NCI-H2081 (cell line): ENCODE measurements at places on chromosomes 5 and 9.

- DNase-seq, result no peak
Measured at GRCh38 chr5:179620293-179620692, 3.2 kb downstream of the HNRNPH1 start.

- DNase-seq, result no peak
Measured at GRCh38 chr9:95874989-95875304, 544 bp upstream of the ERCC6L2 start.

DNA sequence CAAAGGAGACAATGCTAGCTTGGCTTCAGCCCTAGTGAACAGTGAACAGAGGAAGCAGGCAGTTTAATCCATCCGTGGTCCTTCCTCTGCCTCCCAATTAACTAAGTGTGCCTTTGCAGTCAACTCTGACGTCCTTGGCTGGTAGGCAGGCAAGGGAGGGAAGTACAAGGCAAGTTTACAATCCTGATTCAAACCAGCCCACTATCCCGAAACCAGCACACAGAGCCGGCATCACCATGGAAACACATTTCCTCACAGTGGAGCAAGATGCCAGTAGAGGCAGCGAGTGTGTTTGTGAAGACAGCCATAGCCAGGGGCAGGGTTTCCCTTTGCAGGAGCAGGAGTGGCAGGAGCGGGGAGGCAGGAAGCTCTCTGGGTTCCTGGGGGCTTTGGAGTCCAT, 73.9 kb downstream of the GOLPH3 start:
- no peak for DNase-seq

- no peak for DNase-seq
Measured at GRCh38 chr9:107249665-107250285, 33.3 kb upstream of the RAD23B start.

GRCh38 chr9:137630126-137630525, 11.3 kb downstream of the EHMT1 start:
- DNase-seq, result no peak

DNA sequence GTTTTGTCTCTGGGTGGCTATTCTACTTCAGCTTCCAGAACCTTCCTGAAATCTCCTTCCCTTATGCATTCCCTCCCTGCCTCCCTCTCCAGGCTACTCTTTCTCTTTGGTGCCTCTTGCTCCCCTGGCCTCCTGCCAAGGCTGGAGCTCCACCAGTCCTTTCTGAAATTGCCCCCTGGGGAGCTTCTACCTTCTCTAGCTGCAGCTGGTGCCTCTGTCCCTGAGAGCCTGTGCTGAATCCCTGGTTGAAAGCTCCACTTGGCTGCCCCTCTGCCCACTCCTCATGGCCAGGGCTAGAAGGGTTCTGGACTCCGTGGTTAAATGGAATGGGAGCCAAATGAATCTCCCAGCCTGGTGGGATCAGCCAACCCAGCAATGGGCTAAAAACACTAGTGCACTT, 80.1 kb downstream of the COL15A1 start:
- peak; percentile 35 for DNase-seq

DNA sequence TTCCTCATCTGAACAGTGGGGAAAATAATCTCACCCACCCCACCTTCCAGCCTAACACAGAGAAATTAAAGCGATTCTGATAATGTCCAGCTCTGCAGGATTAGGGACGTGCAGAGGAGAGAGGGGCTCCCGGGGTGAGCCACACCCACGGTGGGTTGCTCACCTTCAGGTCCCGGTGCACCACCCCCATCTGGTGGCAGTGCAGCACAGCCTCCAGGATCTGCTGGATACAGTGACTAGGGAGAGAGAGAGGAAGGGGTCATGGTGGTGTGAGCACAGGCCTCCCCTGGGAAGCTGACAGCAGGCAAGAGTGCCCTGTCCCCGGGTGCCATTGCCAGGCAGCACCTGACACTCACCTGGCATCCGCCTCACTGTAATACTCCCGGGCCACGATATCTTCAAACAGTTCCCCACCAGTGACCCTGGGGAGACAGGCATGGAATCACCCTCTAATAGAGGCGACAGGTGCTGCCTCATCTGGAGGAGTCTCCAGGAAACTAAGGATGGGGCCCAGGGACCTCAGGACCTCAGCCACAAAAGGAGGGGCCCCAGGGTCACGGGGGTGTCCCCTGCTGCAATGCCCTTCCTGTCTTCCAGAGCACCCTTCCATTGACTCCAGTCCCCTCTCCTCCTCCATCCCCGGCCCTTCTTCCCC, 33.0 kb downstream of the CAMK2A start:
- DNase-seq, result no peak

- DNase-seq, result no peak
Measured at GRCh38 chr5:88880201-88880600, 2.8 kb downstream of the MEF2C start.

- DNase-seq, result no peak
Measured at GRCh38 chr9:128886211-128886891, 4.4 kb downstream of the LRRC8A start.

GRCh38 chr9:3955305-3955687, 344.6 kb downstream of the GLIS3 start:
- DNase-seq, result no peak

GRCh38 chr5:148739524-148739923, 85.2 kb upstream of the HTR4 start:
- DNase-seq, result no peak

- DNase-seq, result no peak
Measured at GRCh38 chr9:136055715-136056545, 39.2 kb downstream of the NACC2 start.

- DNase-seq, result no peak
Measured at GRCh38 chr9:76598981-76599380, 140.0 kb downstream of the GCNT1 start.

- DNase-seq, result no peak
Measured at GRCh38 chr5:142219146-142219545, 105.7 kb downstream of the SPRY4 start.

DNA sequence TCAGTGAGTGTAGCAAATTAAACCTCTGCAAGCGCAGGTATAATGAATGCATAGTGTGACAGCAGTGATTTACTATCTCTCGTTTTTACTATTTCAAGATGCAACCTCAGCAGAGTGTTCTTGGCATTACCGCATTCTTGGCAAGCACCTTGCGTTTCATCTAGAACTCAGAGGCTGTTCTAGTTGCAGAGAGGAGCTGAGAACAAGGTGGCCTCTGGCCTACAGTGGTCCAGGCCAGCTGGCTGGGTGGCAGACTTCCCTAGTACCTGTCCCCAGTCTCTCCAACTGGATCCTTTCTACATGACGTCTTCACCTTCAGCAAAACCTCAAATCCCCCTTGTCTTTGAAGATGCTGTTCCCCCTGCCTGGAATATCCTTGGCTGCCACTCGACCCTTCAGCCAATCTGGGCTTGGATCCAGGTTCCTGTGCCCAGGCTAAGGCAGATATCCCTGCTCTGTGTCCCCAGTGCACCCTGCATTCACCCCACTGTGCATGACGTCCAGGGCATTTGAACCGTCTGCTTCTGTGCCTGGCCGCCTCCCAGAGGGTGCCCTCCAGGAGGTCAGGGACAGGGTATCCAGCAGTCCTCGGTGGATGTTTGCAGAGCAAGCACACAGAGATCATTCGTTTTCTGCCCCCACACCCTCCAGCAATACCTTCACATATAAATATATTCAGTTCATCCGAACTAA, 120.4 kb upstream of the CPEB4 start:
- DNase-seq, result no peak

DNA sequence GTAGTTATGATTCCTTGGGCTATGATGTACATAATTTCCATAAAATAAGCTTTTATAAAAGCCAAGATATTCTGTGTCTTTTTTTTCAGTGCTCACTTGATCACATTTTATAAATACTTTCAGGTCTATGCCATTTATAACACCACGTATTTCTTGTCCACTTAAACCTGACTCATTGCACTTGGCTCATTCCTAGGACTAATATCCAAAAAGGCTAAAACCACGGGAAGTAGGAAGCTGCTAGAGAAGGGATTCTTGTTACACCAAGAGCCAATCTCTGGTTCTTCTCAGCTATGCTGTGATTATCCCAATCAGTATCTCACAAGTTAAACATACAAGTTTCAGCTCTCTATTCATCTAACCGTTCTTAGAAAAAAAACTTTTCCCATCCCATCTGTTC, 80.4 kb upstream of the CDH6 start:
- no peak for DNase-seq

- DNase-seq, result no peak
Measured at GRCh38 chr5:27962198-27962597, 923.8 kb upstream of the CDH9 start.

- DNase-seq, result no peak
Measured at GRCh38 chr5:108620516-108620915, 127.2 kb upstream of the FER start.

GRCh38 chr5:172569861-172570558, 71.1 kb upstream of the NEURL1B start:
- DNase-seq, result no peak

GRCh38 chr9:116178481-116179211, 25.1 kb downstream of the PAPPA start:
- DNase-seq, result no peak

DNA sequence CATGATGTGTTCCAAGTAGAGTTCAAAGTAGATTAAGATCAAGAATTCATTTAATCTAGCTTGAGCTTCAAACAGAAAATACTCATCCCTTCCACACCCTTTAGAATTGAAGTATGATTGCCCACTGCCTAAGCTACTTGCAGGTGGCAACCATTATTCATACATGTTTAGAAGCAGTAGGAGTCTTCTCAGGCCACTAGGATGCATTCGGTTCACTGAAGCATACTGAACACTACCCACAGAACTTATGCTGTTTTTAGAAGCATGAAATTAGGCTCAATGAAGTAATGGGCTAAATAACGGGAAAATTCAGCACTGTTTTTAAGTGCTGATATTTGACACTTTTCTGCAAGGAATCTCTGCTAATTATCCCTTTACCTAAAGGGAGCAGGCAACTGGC, 263.4 kb downstream of the DEPDC1B start:
- DNase-seq, result no peak

GRCh38 chr9:29475471-29475870, 1902.2 kb upstream of the C9orf72 start:
- DNase-seq, result no peak

DNA sequence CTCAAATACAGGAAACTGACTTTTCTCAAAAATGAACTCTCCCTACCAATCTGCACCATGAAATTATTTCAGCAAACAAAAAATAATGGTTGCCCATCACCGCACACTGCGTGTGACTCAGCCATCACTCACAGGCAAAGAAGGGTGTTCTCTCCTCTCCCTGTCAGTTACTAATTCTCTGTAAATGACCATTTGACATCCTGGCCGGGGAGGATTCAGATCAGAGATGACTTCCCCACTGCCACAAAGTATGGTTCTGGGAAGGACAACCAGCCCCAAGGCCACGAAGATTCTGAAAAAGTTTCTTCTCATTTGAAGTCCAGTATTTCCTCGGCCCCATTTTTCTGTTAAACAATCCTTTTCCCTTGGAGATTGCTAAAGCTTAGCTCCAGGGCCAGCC, 199.4 kb downstream of the AUH start:
- no peak for DNase-seq

- no peak for DNase-seq
Measured at GRCh38 chr9:131605770-131606590, 60.7 kb downstream of the PRRT1B start.

GRCh38 chr9:34206561-34206960, 27.7 kb downstream of the UBAP1 start:
- DNase-seq, result no peak

GRCh38 chr5:133273661-133274596, 222.1 kb downstream of the HSPA4 start:
- no peak for DNase-seq

DNA sequence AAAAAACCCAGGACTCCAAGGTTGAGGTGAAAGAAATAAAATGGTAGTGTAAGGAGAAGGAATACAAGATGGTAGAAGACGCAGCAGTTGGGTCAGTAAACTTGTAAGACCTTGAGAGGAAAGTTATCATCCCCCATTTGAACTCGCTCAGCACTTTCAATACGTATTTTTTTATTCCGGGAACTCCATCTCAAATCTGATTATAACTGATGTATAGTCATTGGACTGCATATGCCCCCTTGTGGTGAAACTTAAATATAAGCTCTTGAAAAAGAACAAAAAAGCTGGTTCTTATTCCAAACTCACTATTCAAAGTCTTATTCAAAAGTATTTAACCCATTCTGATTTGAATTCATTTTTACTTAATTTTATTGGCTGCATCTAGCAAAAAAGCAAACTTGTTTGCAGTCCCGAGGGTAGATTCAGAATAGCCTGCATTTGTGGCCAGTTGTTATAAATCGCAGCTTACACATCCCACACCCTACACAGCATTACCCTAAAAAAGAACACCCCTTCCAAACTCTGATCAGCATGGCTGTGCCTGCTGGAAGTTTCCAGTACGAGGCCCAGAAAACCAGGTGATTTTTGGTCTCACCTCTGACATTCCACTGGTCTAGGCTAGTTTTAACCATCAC, 118.0 kb downstream of the ESM1 start:
- DNase-seq, result peak; percentile 37

- no peak for DNase-seq
Measured at GRCh38 chr5:38453921-38454320, 102.5 kb downstream of the LIFR start.

- DNase-seq, result no peak
Measured at GRCh38 chr9:108664309-108665255, 191.2 kb downstream of the ACTL7B start.

DNA sequence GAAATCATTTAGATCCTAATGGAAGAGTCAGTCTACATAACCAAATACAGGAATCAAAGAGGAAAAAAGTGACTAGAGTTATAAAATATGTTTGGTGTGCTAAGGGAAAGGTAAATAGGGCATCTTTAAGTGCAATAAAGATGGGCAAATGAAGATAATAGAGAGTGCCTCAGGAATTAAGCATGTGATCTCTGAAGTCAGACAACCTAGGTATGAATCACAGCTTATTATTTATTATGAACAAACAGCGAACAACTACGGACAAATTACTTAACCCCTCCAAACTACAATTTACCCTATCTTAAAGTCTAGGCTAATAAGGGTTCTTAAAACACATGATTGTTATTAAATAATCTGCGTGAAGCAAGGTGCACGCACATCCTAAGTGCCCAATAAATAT, 910.2 kb upstream of the DMAC1 start:
- no peak for DNase-seq

- no peak for DNase-seq
Measured at GRCh38 chr9:33880211-33881089, 63.5 kb downstream of the UBE2R2 start.

- peak; percentile 36 for DNase-seq
Measured at GRCh38 chr9:4665357-4665756, 923 bp downstream of the SPATA6L start.

DNA sequence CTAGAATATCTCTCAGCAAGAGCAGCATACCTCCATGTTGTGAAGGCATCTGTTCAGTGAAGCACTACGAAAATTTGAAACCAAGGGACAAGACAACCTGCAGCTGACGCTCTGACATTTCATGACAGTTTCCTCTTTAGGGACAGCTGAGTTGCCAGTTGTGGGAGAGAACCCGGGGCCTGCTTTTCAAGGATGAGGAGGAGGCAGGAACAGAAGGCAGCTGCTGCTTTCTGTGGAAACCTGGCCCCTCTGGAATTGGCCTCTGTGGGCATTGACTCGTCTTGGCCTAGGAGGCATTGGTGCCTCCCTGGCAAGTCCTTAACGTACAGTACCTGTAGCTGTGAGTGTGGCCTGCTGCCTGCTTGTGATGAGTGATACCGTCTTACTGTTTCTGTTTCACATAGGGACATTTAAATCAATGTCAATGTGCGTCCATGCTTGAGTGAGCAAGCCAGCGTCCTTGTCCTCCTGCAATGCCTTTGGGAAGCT, 21.6 kb downstream of the SLC46A2 start:
- no peak for DNase-seq

- peak; percentile 71 for DNase-seq
Measured at GRCh38 chr5:32709750-32710549, 1.2 kb upstream of the NPR3 start.
